ENCODE measurements at places on chromosomes 16 and 17.

GRCh38 chr17:55883149-55883548 is 132.3 kb downstream of the PCTP start:
- no peak for DNase-seq

GRCh38 chr16:69855592-69855991 is 93.5 kb downstream of the WWP2 start:
- no peak for DNase-seq

DNA sequence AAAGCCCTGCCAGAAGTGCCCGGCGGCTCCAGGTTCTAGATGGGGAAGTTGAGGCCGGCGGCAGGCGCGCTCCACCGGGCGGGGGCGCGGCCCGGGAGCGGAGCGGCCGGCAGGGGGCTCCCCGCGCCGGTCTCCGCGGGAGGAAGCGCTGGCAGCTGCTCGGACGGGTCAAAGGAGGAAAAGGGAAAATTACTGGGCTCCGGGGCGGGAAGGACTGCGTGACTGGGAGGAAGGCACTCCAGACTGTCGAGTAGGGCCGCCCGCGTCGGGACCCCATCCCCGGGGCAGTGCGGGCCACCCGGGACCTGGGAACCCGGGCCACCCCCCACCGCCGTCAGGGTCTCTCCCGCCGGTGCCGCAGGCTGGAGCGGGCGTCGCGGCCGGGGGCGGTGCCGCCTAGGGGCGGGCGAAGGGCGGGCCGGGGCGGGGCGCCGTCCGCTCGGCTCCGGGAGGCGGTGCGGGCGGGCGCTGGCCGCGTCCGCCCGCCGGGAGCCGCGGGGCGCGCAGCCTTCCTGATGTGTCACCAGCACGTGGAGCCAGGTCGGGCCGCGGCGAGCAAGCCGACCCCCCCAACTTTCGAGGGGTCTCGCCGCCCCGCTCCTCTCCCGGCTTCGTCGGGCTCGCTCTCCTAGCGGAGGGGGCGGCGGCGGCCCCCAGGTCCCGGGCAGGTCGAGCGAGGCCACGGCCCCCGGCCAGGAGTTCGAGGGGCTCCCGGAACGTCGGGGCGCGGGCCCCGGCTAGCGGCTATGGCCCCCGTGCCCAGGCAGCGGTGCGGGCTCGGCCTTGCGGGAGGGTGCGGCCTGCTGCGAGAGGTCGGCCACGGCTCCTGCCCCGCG is 167.5 kb downstream of the RAB11FIP4 start:
- peak; percentile 29 for DNase-seq

DNA sequence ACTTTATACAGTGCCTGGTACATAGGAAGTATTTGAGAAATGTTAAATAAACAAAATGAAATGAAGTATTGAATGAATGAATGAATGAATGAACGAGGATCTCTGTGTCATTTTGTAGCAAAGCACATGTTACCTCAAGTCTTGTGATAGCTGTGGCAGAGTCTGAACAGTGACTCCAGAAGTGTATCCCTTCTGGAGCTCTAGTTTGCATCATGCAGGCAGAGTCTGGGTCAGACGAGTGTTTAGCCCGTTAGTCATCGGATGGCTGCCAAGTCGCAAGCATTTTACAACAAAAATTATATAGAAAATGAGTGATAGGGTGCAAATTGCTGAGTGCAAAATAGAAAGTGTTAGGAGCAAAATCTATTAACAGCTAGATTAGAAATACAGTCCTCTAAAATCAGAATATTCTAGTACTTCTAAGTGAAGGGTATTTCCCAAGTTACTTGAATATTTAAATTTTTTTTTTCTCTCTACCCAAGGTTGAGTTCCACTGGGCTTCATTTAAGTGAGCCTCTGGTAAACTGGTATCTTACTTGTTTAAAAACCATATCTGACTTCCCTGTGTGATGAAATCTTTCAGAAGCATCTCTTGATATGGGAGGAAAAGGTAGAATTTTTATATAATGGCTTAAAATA is 113.3 kb downstream of the FTO start:
- peak; percentile 6 for DNase-seq

DNA sequence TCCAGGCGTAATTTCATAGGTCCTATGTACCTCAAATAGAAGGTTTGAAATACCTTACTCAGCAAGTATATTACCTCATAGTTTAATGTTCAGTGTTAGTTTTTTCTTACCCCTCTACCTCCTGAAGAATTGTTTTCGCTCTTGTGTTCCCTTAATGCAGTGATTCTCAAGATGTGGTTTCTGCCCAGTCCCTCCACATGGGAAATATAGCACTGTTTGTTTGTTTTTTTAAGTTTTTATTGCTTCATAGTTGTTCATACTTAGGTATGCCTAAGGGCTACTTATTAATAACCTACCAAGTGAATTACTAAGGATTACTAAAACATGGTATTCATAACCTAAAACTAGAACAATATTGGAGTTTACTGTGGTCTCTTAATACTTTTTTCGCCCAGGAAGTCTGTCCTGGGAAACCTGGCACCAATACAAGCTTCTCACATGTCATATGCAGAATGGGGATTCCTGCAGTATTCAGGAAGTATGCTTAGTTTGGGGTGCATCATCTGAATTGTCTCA is 5.0 kb downstream of the RSPRY1 start:
- DNase-seq: peak; percentile 53

DNA sequence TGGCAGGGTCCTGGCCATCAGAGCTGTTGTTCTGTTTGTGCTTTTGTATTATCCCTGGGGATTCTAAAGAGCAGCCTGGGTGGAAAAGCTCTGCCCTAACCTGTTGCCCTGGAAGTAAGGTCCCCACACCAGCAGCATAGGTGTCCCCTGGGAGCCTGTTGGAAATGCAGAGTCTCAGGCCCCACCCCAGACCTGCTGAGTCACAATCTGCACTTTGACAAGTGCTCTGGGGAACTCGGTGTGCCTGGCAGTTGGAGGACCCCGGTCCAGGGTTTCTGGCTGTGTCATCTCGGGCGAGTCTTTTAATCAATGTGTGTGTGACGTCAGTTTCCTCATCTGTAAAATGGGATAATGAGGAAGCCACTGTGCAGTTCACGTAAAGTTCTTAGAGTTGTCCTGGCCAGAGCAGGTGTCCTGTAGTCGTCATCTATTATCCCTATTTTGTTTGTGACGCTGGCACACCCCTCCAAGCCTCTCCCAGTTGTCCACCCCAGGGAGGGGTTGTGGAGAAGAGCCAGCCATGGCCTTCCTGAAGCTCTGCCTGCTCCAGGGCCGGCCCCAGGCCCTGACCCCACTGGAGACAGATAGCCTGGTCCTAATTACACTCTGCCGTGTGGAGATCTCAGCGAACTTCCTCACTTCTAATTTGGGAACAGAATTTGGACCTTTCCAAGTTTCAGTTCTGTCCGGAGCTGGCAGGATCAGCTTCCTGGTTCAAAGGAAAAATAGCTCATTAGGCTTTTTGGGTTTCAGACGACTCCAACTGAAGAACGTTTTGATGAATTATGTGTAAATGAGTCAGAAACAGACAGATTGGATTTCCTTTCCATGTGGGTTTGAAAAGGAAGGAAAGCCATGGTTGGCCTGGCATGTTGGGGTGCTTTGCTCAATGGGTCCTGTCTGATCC is 295.7 kb upstream of the FOXF1 start:
- no peak for DNase-seq

- DNase-seq: peak; percentile 40
These were observed 8.7 kb upstream of the KAT7 start for GRCh38 chr17:49779739-49780231.

Measured in SW 1271 (cell line).